ENCODE measurements at places on chromosomes 12 and 14.

DNA sequence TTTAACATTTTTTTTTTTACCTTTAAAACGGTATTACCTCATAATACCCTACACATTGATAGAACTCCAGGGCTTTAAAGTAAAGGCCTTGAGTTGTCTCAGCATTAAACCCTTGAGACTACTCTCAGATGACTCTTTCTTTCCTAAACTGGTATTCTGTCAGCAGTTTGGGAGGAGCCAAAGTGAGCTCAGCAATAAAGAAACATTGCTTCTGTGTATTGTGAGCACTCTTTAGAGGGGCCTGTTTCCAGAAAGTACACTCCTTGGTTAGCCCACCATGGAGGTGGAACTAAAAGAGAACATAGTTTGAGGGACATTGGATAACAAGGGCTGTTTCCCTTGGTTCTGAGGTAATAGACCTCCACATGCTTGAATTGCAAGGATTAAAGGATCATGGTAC, 20.4 kb downstream of the MAP3K12 start:
- no peak for DNase-seq

- no peak for DNase-seq
These were observed 92.4 kb downstream of the KSR2 start for GRCh38 chr12:117876436-117876816.

DNA sequence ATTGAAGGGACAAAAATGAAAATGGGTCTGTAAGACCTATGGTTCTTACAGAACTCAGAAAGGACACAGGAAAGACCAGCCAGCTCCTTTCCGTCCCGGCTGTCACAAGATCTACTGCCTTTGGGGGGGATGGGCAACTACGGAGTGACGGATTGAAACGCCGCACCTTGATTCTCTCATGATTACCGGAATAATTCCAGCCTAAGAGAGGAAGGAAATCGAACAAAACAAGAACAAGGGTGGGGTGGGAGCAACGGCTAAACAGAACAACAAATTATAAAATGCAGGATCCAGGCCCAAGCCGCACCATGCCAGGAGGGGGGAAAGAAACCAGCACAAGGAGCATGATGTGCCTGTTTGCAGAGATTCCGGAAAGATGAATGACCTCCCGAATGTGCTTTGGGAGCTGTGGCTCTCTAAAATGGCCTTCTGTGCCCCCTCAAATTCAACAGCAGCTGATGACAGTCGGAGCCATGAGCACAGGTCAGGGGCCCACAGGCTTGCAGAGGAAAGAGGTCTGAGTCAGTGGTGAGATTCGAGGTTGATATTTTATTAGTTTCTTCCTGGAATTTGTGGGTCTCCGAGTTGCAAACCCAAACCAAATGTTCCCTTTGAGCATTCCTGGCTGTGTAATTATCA, 72.1 kb downstream of the SPRING1 start:
- no peak for DNase-seq

GRCh38 chr12:22355011-22355580, 20.6 kb upstream of the ST8SIA1 start:
- DNase-seq = no peak

DNA sequence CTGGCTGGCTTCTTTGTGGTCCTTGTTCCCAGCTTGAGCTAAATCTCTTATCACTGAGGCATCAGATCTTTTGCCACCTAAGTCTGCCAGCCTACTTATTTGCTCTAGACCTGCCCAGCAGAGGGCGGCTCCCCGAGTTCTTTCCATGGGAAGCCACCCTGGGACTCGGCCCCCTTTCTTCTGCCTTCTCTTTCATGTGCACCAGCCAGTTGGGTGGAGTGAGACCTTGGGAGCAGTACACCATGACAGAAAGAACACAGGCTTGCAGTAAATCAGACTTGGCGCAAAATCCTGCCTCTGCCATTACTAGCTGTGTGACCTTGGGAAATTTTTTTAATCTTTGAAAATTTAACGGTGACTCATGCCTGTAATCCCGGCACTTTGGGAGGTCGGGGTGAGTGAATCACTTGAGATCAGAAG, 7.4 kb downstream of the SMAGP start:
- DNase-seq = no peak

DNA sequence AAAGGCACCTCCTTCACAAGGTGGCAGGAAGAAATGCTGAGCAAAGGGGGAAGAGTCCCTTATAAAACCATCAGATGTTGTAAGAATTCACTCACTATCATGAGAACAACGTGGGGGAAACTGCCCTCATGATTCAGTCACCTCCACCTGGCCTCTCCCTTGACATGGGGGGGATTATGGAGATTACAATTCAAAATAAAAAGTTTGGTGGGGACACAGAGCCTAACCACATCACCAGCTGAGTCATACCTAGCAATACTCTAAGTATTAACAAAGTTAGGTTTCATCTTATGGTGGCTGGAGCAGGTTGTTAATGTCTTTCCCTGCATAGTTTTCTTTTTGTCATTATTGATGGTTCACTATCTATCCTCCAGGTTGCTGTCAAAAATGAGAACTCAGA, 113.2 kb upstream of the PPFIA2 start:
- no peak for DNase-seq

- DNase-seq = no peak
These were observed 185.1 kb upstream of the CDKN3 start for GRCh38 chr14:54211551-54212308.

- no peak for DNase-seq
These were observed 66.0 kb downstream of the ANO4 start for GRCh38 chr12:100860611-100861010.

GRCh38 chr12:54039417-54040147, 6.7 kb downstream of the HOXC5 start:
- no peak for DNase-seq

DNA sequence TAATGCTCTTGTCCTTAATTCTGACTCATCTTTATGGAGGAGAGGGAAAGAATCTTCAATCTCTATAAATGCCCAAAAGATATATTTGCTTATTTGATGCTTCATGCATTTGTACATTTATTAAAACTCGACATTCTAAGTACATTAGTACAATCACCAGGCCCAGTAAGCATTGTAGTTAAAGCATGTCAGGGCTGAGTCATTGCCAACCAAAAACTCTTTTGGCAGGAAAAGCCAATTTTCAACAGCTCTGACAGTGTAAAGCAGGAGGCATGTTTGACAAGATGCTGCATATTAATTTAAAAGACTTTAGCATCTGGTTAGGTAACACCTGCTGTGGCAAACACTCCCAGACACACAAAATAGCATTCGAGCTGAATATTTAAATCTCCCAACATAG, 290.9 kb downstream of the PPFIA2 start:
- DNase-seq = no peak

DNA sequence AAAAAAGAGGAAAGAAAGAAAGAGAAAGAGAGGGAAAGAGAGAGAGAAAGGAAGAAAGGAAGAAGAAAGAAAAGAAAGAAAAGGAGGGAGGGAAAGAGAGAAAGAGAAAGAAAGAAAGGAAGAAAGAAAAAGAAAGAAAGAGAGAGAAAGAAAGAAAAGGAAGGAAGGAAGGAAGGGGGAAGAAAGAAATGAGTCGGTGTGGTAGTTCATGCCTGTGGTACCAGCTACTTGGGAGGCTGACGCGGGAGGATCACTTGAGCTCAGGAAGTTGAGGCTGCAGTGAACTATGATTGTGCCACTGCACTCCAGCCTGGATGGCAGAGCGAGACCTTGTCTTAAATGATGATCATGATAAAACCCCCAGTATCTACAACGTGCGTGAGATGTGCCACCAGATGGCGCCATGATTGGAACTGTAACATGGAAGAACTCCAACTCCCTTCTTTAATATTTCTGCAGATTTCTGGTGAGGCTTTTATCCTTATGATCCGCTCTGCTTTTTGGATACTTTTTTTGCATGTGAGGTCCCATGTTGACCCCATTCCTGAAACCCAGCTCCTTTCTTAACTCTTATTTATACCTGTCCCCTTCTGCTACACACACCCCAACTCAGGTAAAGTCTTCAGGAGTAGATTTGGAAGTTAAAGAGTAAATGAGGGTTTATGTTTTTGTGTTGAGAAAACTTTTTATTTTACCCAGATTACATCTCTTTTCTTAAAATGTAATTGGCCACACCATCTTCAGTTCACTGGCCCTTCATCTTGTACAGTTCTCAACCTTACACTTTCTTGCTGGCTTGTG, 25.6 kb downstream of the RNASE10 start:
- DNase-seq = peak; percentile 80

DNA sequence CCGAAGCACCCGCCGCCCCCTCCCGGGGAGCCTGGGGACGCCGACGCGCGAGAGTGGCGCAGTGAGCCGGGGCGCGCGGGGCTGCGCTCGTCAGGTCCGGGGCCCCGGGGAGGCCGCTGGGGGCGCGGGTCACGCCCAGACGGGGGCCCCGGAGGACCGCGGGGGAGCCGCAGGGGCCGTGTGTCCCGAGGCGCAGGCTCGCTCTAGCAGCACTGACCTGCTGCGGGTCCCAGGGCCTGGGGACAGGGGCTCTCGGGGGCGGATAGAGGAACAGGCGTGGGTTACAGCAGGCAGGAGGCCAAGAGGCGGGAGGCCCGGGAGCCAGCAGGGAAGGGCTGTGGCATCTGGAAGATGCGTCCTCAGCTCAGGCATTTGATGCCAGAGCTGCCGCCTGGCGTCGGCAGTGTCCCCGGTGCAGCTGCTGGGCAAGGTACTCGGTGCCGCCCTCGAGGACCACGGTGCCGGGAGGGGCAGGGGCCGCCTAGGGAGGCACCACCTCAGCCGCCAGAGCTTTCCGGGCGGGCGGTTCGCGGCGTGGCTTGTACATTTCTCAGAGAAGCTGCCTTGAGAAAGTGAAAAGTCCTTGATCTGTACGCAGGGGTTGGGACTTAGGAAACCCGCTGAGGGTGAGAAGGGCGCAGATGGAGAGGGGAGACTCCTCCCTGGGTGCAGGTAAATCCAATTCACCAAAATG, 1.2 kb downstream of the WNT5B start:
- peak; percentile 56 for DNase-seq

DNA sequence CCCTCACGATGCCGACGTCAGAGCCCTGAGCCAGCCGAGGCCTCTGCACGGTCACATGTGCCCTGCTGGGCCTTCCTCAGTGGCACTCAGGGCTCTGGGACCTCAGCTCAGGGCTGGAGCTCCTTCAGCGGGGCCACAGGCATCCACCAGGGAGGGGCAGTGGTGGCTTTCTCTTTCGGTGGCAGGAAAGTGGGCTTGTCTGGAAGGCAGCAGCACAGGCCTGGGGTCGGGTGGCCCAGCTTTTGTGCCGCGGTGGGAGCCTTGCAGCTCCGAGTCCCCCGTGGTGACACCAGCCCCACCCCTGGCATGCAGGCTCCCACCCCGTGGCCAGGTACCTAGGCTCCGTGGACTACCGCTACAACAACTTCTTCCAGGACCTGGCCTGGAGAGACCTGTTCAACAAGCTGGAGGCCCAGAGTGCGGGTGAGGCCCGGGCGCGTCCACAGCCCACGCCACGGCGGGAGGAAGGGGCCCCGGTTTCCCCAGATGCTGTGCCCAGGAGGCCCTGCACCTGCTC, 14.2 kb upstream of the TEX22 start:
- no peak for DNase-seq

DNA sequence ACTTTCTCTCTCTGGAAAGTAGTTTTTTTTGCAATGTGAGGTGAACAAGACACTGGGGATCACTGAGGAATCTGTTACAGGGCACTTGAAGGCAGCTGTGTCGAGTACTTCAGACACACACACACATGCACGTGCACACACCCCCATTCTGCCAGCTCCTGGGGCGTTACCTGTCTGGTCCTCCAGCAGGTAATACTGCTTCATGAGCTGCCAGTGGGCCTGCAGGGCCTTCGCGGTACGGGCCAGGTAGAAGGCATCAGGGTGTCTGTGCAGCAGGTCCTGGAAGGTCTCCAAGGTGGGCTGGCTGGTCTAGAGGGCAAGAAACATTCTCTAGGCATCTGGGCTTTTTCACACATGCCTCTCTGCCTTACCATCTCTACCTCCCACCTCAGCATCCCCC, 5.1 kb downstream of the MCRS1 start:
- no peak for DNase-seq

DNA sequence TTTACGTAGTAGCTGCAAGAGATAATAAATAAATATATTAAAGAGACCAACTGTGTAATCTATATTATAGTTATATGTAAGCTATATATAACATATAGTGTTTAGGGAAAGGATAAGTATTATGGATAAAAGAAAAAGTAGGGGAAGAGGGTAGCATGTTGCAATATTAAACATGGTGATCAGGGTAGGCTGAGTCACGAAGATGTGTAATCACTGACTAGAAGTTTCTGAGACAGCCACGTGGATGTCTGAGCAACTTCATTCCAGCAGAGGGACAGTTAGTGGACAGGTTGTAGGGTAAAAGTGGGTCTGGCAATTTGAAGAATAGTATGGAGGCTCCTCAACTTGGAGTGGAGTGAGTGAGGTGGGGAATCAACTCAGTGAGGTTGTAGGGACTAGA, 109.7 kb downstream of the ANO4 start:
- DNase-seq = no peak

GRCh38 chr12:25524366-25524765, 28.7 kb downstream of the LMNTD1 start:
- no peak for DNase-seq

- no peak for DNase-seq
These were observed 136.4 kb downstream of the MDGA2 start for GRCh38 chr14:47539031-47539461.

DNA sequence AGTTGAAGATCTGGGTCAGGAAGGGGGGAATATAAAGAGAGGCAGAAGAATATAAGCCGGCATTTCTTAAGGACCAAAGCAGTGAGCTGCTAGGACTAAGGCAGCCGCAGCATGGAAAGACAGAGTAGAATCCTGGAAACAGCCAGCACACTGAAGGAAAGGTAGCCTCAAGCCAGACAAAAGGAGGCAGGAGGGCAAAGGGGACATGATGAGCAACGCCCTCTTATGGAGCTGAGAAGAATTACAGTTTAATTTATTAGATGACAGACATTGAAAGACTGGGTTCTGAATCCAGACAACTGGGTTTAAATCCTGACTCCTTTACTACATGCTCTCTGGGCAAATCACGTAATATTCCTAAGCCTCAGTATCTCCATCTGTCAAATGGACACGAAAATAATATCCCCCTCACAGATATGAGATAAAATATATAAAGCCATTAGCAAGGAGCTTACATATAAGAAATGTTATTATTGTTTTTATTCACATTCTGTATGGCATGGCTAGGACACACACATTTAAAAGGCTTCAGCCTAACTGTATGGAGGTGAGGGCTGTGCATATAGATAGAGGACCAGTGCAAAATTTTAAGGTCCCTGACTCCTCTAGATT, 8.1 kb upstream of the PCED1B start:
- DNase-seq = no peak

GRCh38 chr12:28742791-28743190, 406.3 kb upstream of the FAR2 start:
- DNase-seq = no peak

DNA sequence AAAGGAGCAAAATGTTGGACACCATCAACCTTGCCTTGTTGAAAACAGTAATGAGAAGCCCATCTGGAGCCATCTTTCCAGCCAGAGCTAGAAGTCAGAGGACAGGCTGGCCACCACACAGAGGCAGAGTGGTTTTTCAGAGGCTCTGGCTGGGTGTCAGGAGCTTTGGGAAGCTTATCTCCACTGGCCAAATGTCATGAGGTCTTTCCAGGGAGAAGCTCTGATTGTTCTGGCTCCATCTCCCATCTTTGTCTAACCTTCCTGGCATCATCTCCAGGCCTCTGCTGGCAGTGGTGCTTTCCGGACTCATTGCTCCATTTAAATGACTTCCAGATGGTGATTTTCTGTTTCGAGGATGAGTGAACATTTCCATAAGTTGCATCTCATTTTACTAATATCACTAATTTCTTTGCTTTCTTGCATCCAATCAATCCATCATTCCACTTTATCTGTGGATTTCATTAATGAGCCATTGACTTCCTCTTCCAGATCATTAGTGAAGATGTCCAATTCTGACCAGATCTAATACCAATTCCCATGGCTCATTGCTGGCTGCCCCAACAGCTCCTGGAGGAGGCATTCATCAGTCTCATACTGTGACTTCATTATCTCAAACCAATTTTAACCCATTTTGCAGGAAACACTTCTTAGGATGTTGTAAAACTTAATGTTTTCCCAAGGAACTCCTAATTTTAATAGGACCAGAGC, 35.3 kb upstream of the TMTC1 start:
- no peak for DNase-seq
